Heart left ventricle (tissue), 16 donors: ENCODE measurements at places on chromosomes 12 and 14. TPM values are rescaled to one million over a fixed set of nuclear protein-coding genes. Genes with fewer than 3 reads are reported as not detected.

The HOXC12 gene
- total RNA-seq: not detected

The GSC gene
- total RNA-seq: not detected

The COL2A1 gene
- not detected for total RNA-seq

The FGF23 gene
- not detected for total RNA-seq

The SLC4A8 gene
- total RNA-seq: 0.56 TPM

The CFAP251 gene
- 1.2 TPM for total RNA-seq

The HOTAIR gene
- total RNA-seq: not detected

The PTGDR gene
- total RNA-seq: 0.61 TPM

The CLEC9A gene
- total RNA-seq: not detected

The NANOG gene
- 0.33 TPM for total RNA-seq

The EIF2S3B gene
- total RNA-seq: 0.50 TPM

The CLEC1A gene
- 3.1 TPM for total RNA-seq

The PLEK2 gene
- total RNA-seq: 2.6 TPM

The AHSA1 gene
- total RNA-seq: 195 TPM

The LRRK2 gene
- 6.6 TPM for total RNA-seq

The TAS2R19 gene
- total RNA-seq: not detected

The VRTN gene
- total RNA-seq: not detected

The TEX52 gene
- total RNA-seq: not detected

The C12orf50 gene
- not detected for total RNA-seq

The PIANP gene
- 0.22 TPM for total RNA-seq

The SLC5A8 gene
- total RNA-seq: not detected

The SLC2A14 gene
- total RNA-seq: not detected

The C12orf57 gene
- 108 TPM for total RNA-seq

The LYZ gene
- total RNA-seq: 115 TPM

The MSRB3 gene
- total RNA-seq: 137 TPM

The IL31 gene
- total RNA-seq: not detected

The TAS2R42 gene
- not detected for total RNA-seq

The CD163L1 gene
- 0.25 TPM for total RNA-seq

The LMO3 gene
- total RNA-seq: 0.91 TPM

The RGS6 gene
- 18.8 TPM for total RNA-seq

The ALG10B gene
- 5.8 TPM for total RNA-seq

The KRT73 gene
- total RNA-seq: not detected

The EML5 gene
- total RNA-seq: 0.16 TPM

The OLR1 gene
- 1.6 TPM for total RNA-seq

The GPX2 gene
- total RNA-seq: not detected

The NPAS3 gene
- total RNA-seq: 1.3 TPM

The OTOGL gene
- total RNA-seq: 1.3 TPM

The DNAJC22 gene
- total RNA-seq: 0.72 TPM

The CELA1 gene
- not detected for total RNA-seq

The SLC10A1 gene
- total RNA-seq: not detected

The CDKN3 gene
- 3.2 TPM for total RNA-seq

The WNT1 gene
- not detected for total RNA-seq

The USP15 gene
- 62.2 TPM for total RNA-seq

The PLCZ1 gene
- total RNA-seq: not detected

The CCDC177 gene
- not detected for total RNA-seq

The GLIPR1L1 gene
- not detected for total RNA-seq

The ANG gene
- 5.6 TPM for total RNA-seq

The MYF6 gene
- 0.69 TPM for total RNA-seq

The SLC25A21 gene
- total RNA-seq: 0.24 TPM

The BTG1 gene
- 79.1 TPM for total RNA-seq

The GTF2H3 gene
- total RNA-seq: 11.0 TPM
